ENCODE measurements at places on chromosomes 12 and 14. TPM values are rescaled to one million over a fixed set of nuclear protein-coding genes. Genes with fewer than 3 reads are reported as not detected.

DNA sequence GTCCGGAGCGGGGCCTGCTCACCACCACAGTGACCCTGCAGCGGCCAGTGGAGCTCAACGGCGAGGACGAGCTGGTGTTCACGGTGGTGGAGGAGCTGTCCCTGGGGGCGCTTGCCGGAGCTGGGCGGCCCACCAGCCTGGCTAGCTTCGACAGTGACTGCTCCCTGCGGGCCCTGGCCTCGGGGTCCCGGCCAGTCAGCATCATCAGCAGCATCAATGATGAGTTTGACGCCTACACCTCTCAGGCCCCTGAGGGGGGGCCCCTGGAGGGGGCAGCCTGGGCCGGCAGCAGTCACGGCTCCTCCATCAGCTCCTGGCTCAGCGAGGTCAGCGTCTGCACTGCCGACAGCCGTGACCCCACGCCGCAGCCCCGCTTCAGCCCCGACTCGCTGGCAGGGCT is 37.4 kb downstream of the KIF26A start:
- no peak overlapping the region for H3K4me3 ChIP-seq
- no peaks in the 10 kb centered on the region for H3K4me1 ChIP-seq
- no peak for DNase-seq
- H3K36me3 ChIP-seq, result no peaks in the 10 kb centered on the region
- H3K27me3 ChIP-seq, result no peaks in the 10 kb centered on the region

GRCh38 chr14:54207476-54208462 is 189.0 kb upstream of the CDKN3 start:
- H3K27ac ChIP-seq, result no peak overlapping the region
- H3K36me3 ChIP-seq, result no peaks in the 10 kb centered on the region
- DNase-seq, result no peak
- no peak overlapping the region for H3K4me3 ChIP-seq
- no peaks in the 10 kb centered on the region for H3K27me3 ChIP-seq

GRCh38 chr14:22976620-22977433 is 5.5 kb downstream of the AJUBA start:
- DNase-seq, result peak; percentile 93
- no peaks in the 10 kb centered on the region for H3K36me3 ChIP-seq
- no peaks in the 10 kb centered on the region for H3K27me3 ChIP-seq

DNA sequence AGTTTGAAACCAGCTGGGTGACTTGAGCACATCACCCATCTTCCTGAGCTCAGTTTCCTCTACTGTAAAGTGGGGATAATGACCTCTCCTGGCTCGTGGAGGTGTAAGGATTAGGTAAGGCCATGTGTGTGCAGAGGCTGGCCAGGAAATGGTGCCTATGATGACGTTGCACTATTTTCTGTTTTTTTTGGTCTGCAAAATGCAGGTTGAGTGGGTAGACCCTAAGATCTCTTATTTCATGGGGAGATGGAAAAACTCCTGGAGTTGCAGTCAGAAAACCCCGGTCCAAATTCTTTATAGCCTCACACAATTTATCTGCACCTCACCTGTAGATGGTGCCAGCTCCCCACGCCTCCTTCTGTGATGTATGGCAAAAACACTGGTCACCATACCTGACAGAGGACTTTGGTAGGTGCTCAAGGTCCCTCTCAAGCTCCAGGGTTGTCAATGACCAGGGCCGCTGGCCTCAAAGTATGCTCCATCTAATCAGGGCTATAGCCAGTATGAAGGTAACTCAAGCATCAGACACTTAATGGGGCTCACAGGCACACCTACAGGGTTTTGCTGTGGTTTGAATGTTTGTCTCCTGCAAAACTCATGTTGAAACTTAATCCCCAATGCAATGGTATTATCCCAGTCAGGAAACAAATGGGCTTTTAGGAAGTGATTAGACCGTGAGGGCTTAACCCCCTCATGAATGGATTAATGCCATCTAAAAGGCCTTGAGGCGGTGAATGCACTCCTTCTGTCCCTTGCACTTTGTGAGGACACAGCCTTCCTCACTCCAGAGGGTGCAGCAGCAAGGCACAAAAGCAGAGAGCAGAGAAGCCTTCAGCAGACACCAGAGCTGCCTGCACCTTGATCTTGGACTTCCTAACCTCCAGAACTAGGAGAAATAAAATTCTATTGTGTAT is 17.6 kb downstream of the C14orf132 start:
- H3K27me3 ChIP-seq, result no peaks in the 10 kb centered on the region
- no peaks in the 10 kb centered on the region for H3K36me3 ChIP-seq
- no peaks in the 10 kb centered on the region for H3K4me1 ChIP-seq
- H3K27ac ChIP-seq, result no peak overlapping the region
- no peak overlapping the region for H3K4me3 ChIP-seq

- H3K36me3 ChIP-seq, result peaks cover 18% of the 10 kb centered on the region
- DNase-seq, result no peak
- H3K4me1 ChIP-seq, result peaks cover 13% of the 10 kb centered on the region
- no peak overlapping the region for H3K27ac ChIP-seq
- H3K27me3 ChIP-seq, result no peaks in the 10 kb centered on the region
- no peak overlapping the region for H3K4me3 ChIP-seq
These were observed 10.9 kb downstream of the DCP1B start for GRCh38 chr12:1993341-1993740.

DNA sequence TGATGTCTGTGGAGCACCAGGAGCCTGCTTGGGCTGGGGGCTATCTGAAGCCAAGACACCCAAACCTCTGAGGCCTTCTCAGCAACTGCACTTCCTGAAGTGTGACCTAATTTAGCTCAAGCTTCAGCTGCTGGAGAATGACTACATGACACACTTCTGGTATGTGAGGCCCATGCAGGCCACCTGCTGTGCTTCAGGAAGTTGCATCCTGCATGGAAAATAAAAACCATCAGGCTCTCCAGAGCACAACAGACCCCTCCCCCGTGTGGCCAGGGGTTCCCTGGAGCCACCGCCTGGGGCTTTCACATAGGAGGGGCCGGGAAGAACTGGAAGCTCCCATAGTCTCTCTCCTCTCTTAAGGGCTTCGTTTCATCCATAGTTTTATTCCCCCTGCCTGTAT is 217.7 kb downstream of the SLC15A4 start:
- no peak overlapping the region for H3K27ac ChIP-seq

DNA sequence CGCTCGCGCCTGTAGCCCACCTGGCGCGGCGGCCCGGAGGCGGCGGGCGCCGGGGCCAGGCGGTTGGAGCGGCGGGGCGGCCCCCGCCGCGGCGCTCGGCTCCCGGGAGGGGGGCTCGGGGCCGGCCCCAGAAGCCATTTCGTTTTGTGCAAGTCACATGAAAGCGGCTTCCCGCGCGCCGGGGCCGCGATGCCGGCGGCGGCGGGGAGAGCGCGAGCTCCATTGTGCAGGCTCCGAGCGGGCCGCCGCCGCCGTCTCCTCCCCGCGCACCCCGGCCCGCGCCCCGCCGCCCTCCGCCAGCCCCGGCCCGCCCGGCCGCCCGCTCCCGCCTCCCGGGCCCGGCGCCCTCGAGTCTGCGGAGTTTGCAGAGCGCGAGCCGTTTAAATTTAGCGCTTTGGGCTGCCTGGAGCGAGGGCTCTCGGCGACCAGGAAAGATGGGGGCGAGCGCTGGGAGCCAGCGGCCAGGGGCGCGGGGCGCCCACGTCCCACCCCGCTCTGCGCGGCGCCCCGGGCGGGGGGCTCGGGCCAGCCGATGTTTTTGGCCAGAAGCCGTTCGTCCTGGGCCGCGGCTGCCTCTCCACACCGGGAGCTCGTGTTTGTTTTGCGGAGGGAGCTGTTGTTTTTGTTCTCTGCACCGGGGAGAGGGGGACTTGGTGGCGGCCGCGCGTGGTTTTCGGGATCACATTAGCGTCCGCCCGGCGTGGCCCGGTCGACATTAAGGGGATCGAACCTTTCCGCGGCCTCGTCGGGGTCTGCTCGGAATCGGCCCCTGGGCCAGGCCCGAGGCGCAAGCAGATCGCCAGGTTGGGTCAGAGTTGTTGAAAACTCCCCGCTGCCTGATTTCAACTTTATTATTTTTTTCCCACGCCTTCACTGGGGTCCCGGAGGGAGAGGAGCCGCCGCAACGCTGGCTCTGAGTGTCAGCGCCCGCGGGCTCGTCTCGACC is 982 bp downstream of the BCL7A start:
- DNase-seq, result peak; percentile 60
- H3K27me3 ChIP-seq, result no peaks in the 10 kb centered on the region
- H3K36me3 ChIP-seq, result peaks cover 5% of the 10 kb centered on the region
- H3K4me1 ChIP-seq, result peaks cover 21% of the 10 kb centered on the region

DNA sequence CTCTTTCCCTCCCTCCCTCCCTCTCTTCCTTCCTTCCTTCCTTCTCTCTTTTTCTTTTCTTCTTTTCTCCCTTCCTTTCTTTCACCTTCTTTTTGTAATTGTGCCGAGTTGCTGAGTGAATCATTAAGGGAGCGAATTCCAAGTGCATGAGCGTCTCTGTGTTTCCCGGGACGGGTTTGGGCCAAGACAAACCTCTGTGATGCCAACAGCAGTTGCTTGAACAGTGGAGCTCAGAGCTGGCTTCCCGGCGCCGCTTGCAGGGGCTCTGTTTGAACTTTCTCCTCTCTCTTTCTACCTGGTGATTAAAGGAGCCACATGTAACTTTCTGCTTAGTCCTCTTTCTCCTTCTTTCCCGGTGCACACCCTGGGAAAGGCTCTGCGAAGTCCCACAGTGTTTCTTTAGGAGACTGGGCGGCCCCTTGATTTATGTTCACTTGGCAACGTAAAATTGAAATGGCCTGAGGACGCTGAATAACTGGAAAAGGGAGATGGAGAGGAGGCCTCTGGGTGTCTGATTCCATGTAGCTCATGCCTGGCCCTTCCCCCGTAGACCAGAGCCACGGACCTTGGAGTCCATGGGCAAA is 33.7 kb upstream of the MAP1LC3B2 start:
- no peaks in the 10 kb centered on the region for H3K36me3 ChIP-seq
- peak; percentile 30 for DNase-seq
- no peaks in the 10 kb centered on the region for H3K27me3 ChIP-seq
- H3K4me1 ChIP-seq, result peaks cover 3% of the 10 kb centered on the region
- no peak overlapping the region for H3K27ac ChIP-seq

DNA sequence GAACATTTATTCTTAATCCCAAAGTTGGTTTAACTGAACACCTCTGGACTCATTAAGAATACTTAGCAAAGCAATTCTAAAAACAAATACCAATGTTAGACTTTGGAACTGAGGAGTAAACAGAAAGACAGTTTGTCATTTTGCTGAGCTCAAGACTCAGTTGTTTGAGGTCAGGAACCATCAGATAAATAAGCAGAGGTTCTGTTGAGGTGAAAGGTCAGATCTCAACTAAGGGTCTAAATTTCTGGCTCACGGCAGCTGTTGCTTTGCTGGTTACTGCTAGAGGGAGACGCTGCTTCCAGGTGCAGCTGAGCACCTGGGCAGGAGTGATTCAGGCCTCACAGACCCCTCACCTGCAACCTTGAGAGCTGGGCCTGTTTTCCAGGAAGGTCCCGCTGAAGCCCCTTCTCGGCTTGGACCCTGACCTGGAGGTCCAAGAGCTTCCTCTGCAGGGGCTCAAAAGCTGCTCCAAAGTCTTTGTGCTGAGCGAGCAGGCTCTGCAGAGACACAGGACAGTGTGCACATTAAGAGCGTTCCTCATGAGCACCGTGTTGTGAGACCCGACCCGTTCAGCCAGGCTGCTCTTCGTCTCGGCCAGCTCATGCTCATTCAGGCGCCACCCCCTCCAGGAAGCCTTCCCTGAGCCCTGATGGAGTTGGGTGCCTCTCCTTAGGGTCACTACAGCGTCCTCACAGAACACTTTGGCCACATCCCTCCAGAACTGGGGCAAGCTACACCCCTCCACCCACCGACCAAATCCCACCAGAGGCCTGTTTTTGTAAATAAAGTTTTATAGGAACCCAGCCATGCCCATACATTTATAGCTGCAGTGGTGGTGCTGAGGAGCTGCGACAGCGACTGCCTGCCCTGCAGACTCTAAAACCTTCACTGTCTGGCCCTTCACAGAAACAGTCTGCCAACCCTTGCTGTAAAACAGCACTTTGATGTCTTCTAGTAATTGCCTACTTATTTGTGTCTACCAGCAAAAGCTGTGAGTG is 72.0 kb downstream of the SYNE3 start:
- peaks cover 2% of the 10 kb centered on the region for H3K36me3 ChIP-seq
- H3K4me3 ChIP-seq, result no peak overlapping the region
- H3K27me3 ChIP-seq, result no peaks in the 10 kb centered on the region
- no peak overlapping the region for H3K27ac ChIP-seq
- DNase-seq, result peak; percentile 54

DNA sequence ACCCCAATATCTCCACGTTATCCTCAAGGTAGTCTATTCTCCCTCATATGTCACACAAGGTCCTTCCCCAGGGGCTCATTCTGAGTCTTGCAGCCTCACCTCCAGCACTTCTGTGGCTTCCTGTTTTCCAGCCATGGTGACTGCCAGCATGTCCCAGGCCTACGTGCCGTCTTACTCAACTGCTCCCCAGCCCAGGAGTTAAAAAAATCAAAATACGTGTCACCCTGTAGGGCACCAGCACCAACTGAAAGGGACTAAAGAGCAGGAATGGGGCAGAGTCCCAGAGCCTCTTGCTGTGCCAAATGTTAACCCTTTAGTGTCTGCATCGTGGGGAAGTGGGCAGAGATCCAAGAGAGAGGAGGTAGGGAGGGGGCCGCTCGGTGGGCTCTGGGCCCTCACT is 37.0 kb upstream of the MED13L start:
- no peaks in the 10 kb centered on the region for H3K4me1 ChIP-seq
- no peak overlapping the region for H3K27ac ChIP-seq

GRCh38 chr14:59407246-59408010 is 57.8 kb downstream of the GPR135 start:
- no peaks in the 10 kb centered on the region for H3K36me3 ChIP-seq
- DNase-seq, result no peak
- no peaks in the 10 kb centered on the region for H3K4me1 ChIP-seq
- no peak overlapping the region for H3K27ac ChIP-seq
- H3K27me3 ChIP-seq, result no peaks in the 10 kb centered on the region

DNA sequence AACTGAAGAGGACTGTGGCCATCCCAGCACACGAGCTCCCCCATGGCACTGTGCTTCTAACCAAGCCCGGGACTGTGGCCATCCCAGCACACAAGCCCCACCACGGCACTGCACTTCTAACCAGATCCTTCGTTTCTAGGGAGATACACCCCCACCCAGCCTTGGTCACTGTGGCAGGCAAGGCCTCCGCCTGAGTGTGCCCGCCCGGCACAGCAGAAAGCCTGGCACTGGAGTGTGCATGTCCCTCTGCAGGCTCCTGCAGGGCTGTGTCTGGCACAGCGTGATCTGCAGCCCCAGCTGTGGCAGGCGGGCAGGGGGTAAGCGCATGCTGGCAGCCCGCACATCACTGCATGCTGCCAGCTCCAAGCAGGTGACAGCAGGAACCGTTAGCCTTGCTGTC is 49.8 kb downstream of the CCDC85C start:
- DNase-seq, result no peak
- H3K4me1 ChIP-seq, result peaks cover 74% of the 10 kb centered on the region
- no peaks in the 10 kb centered on the region for H3K36me3 ChIP-seq
- no peaks in the 10 kb centered on the region for H3K27me3 ChIP-seq
- no peak overlapping the region for H3K4me3 ChIP-seq

Gene PEX5
- polyA plus RNA-seq, result 25.3 TPM

Gene OTOGL
- 0.44 TPM for polyA plus RNA-seq

Gene NEUROD4
- polyA plus RNA-seq, result not detected

Gene SLCO1B1
- polyA plus RNA-seq, result not detected

Gene ETFRF1
- 21.8 TPM for polyA plus RNA-seq

Gene GLTP
- 35.5 TPM for polyA plus RNA-seq

Gene SDSL
- 26.2 TPM for polyA plus RNA-seq

Gene APOLD1
- 29.9 TPM for polyA plus RNA-seq
